ENCODE measurements at places on chromosomes 13 and 19.

DNA sequence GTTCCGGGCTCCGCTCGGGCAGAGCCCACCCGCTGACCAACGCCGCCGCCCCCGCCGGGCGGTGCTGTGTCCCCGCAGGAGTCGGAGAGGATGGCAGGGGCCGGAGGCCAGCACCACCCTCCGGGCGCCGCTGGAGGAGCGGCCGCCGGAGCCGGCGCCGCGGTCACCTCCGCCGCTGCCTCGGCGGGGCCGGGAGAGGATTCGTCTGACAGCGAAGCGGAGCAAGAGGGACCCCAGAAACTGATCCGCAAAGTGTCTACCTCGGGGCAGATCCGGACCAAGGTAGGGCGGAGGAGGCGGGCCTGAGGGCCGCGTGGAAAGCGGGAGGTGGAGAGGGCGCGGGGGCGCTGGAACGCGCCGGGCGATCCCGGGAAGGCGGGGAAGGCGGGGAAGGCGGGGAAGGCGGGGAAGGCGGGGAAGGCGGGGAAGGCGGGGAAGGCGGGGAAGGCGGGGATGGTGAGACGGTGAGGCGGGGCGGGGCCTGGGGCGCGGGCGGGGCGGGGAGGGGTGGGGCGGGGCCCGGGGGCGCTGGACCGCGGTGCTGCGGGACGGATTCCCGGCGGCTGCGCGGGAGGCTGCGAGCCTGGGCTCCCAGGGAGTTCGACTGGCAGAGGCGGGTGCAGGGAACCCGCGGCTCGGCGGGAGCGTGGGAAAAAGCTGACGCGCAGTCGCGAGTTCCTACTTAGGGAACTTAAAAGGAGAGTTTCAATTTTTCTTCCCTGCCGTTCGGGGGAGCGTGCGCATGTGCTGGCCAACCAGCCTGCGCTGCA, 421 bp downstream of the DGKH start:
- DNase-seq = peak; percentile 83

GRCh38 chr13:86810361-86810760, 860.8 kb upstream of the SLITRK5 start:
- no peak for DNase-seq

GRCh38 chr13:94157705-94158218, 321.7 kb downstream of the DCT start:
- DNase-seq = no peak

DNA sequence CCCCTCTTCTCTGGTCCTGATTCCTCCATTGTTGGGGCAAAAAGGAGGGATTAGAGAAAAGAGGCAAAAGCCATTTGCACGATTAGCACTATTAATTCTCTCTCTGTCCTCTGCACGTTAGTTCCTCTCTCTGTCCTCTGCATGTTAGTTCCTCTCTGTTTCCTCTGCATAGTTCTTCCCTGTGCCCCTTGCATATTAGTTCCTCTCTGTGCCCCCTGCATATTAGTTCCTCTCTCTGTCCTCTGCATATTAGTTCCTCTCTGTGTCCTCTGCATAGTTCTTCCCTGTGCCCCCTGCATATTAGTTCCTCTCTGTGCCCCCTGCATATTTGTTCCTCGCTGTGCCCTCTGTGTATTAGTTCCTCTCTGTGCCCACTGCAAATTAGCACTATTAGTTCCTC, 847.2 kb upstream of the GPC6 start:
- DNase-seq = no peak

GRCh38 chr13:36352350-36352749, 6.2 kb upstream of the SPART start:
- DNase-seq = no peak

DNA sequence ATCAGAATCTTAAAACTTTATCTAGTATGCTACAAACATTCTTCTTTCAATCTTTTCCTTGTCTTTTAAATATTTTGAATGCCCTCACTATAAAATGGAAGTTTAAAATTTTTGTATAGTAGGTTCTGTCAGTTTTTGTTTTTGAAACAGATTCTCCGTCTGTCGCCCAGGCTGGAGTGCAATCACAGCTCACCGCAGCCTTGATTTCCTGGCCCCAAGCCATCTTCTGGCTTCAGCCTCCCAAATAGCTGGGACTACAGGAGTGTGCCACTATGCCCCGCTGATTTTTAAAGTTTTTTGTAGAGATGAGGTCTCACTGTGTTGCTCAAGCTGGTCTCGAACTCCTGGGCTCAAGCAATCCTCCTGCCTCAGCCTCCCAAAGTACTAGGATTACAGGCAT, 20.7 kb downstream of the PHF11 start:
- DNase-seq = no peak

DNA sequence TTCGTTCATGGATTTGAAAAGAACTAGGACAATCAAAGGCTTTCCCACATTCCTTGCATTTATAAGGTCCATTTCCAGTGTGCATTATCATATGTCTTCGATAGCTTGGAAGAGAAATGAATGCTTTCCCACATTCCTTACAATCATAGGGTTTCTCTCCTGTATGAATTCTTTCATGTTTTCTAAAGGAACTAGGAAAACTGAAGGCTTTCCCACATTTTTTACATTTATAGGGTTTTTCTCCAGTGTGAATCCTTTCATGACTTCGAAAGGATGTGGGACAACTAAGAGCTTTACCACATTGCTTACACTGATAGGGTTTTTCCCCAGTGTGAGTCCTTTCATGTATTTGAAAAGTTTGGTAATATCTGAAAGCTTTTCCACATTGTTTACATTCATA, 19.8 kb downstream of the ZNF709 start:
- DNase-seq = no peak

- DNase-seq = peak; percentile 8
Measured at GRCh38 chr13:109610517-109610916, 175.9 kb downstream of the IRS2 start.

DNA sequence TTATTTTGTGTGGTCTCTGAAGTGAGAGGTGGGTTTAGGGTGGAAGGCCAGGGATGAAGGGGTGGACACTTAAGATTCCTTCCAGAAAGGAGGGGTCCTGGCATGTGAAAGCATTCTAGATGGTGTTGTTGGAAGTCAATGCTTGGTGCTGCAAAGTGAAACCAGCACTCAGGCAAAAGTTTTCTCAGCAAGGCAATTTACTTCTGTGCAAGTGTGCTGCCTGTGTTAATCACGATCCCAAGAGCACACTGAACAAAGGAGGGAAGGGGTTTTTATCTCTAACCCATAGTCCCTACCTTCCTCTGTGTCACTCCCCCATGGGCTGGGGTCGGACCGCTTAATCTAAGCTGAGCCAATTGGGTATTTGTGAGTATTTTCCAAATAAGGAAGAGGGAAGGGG, 1.3 kb downstream of the ZNF134 start:
- no peak for DNase-seq

DNA sequence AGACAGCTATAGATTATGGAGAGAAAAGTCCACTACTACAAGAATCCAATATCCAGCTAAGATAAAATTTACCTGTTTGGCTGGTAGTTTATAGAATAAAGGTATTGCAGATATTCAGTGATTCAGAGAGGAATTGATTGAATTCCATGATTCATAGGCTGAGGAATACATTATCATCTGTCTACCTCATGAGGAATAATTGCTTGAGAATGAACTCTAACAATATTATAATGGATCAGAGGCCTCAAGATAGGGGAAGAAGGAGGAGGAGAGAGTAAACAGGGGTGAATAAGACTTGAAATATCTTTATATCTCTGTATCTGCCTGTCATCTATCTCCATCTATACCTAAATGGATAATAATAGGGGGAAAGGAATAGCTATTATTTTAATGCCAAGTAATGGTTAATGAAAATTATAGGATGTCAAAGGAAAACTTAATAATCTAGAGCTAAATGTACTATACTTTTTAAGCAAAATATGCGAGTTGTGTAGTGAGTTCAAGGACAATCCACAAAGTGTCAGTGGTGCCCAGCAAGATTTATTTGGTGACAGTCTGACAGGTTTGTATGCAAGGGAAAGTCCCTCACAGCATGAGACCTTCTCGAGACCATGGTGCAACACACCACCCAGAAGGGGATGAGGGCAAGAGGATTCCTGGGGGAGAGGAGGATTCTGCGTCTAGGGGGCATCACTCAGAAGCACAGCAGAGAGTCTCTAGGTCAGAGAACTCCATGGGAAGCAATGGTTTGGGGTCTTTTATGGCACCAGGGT, 224.5 kb downstream of the GPC5 start:
- DNase-seq = no peak

- DNase-seq = no peak
Measured at GRCh38 chr13:106178816-106179215, 356.6 kb downstream of the EFNB2 start.

DNA sequence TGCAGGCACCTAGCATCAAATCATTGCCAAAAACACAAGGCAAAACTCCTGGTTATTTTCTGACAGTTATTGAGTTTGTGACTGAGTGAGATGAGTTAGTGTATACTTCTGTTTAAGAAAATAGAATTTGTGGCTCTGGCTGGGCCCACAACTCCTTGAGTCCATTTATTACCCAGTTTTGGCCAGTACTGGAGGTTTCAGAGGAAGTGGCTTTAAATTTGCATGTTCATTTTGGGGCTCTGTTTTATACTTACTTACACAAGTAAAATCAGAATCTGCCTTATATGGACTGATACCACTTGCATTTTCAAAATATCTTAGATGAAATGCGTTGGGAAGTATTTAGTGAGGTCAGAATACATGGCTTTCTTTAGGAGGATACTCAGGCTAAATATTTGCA, 29.0 kb downstream of the TNFSF11 start:
- DNase-seq = peak; percentile 32

GRCh38 chr13:44819772-44820171, 169.5 kb downstream of the NUFIP1 start:
- DNase-seq = no peak

DNA sequence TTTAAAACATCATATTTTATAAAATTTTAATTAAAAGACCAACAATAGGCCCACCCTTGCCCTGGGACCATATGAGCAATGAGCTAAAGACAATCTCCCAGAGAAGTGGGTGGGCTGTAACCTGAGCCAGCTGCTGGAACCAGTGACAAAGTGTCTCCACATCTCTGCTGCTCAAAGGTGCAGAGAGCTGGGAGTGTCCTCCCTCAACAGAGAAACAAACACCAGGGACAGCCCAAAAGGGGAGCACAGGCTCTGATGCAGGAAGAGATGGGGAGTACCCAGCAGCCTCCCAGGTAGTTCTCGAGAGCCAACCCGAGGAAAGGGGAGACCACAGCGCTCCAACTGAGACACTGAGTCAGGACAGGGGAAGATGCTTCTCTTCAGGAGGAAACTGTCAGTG, 39.1 kb downstream of the DOCK9 start:
- no peak for DNase-seq

DNA sequence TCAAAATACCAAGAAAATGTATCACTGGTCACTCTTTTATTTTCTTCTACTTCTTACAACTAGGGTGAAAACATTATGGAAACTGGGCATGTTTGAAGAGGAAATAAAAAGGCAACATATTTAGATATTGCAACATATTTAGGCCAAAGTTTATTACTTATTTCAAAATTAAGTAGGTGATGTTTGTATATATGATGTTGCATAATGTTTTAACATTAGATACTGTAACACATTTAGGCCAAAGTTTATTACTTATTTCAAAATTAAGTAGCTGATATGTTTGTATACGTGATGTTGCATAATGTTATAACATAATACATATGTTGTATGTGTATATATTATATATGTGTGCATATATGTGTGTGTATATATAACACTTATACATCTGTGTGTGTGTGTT, 451.3 kb downstream of the LIG4 start:
- no peak for DNase-seq

DNA sequence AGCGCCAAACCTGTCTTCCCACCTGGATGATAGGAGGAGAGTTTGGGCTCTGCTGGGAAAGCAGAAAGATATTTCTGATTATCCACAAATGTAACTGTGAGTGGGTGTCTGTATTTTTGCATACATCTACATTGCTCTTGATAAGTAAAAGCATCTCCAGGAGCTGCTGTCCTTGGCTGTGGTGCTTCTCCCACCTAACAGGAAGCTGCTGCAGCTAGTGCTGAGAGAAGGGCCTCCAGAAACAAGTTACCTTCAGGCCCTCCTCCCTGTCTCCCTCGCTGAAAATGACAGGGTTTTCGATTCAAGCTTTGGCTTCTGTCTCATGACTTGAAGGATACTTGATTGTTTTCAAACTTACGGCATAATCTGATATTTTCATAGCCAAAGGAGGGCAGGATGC, 90.1 kb downstream of the FOXO1 start:
- no peak for DNase-seq

- DNase-seq = no peak
Measured at GRCh38 chr19:29539131-29539530, 13.3 kb downstream of the VSTM2B start.

- DNase-seq = no peak
Measured at GRCh38 chr13:104694397-104694796, 1628.2 kb upstream of the SLC10A2 start.

- no peak for DNase-seq
Measured at GRCh38 chr13:95643571-95643935, 953 bp downstream of the DZIP1 start.

DNA sequence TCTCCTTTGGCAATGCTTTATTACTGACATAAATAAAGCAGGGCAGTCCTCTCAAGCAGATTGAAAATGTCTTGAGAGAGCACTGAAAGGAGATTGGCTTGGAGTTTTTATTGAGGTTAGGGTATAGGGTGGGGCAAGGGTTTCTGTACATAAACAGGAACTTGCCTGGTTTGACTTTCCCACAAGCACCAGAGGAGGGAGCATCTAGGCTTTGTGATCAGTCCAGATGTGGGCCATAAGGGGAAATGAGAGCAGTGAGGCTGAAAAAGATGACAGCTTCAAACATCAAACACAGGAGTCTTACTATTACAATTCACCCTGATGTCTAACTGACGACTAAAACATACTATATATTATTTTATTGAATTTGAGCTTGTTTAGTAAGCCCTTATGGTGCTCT, 260.9 kb downstream of the MTUS2 start:
- DNase-seq = peak; percentile 55

DNA sequence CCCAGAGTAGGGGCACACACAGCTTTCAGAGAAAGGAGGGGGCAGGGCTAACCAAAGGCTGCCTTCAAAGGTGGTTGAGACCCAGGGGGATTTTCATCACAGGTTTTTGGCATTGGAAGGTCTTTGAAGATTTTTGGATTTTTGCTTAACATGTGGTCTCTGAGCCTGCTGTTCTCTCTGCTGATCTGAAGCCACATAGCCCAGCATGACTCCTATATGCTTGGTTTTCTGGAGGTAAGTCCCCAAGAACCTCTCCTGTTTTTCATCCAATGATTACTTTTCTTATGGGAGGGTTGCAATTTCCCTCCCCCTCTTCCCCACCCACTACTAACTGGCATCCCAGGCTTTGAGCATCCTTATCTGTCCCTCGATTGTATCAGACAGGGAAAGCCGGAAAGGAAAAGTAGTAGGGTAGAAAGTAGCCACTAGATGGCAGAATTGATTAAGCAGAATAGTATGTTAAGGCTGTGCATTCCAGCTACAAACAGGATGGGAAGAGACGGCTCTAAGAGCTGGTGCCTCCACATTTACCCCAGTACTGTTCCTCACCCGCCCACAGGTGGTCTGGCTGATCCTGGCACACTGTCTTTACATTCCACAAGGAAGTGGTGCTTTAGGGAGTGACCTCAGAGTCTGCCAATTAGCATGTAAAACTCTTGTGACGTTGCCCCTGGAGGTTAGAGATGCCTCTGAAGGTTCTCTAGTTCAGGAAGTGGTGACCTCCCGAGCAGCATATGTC, 218.9 kb upstream of the EDNRB start:
- DNase-seq = peak; percentile 37

Data from GM10248 (cell line).